ENCODE measurements at places on chromosomes 7 and 10.

- DNase-seq = peak; percentile 61
These were observed 85.3 kb upstream of the CCDC6 start for GRCh38 chr10:59991661-59992060.

GRCh38 chr7:147485660-147486210, 1104.8 kb upstream of the C7orf33 start:
- DNase-seq = peak; percentile 36

GRCh38 chr7:72015136-72015535, 397.0 kb downstream of the CALN1 start:
- no peak for DNase-seq

GRCh38 chr10:12218991-12219390, 23.0 kb downstream of the CDC123 start:
- DNase-seq = no peak

GRCh38 chr10:45227456-45227855, 88.0 kb downstream of the OR13A1 start:
- DNase-seq = no peak

DNA sequence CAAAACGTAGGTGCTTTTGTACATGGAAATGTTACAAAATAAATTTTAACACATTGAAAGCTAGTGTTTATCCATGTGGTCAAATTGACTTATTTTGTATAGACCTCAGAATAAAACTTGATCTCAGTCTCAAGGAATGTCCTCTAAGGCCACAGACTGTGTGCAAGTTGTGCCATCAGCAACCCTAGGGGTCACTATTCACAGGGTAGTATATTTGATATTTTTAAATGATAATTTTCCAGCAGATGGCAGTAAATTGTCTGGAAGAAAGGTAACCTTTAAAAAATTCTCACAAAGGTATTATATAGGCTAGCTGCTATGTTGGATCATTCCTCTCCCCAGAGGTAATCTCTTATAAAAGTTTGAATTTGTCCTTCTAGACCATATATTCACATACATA, 12.9 kb upstream of the SNX10 start:
- DNase-seq = no peak

DNA sequence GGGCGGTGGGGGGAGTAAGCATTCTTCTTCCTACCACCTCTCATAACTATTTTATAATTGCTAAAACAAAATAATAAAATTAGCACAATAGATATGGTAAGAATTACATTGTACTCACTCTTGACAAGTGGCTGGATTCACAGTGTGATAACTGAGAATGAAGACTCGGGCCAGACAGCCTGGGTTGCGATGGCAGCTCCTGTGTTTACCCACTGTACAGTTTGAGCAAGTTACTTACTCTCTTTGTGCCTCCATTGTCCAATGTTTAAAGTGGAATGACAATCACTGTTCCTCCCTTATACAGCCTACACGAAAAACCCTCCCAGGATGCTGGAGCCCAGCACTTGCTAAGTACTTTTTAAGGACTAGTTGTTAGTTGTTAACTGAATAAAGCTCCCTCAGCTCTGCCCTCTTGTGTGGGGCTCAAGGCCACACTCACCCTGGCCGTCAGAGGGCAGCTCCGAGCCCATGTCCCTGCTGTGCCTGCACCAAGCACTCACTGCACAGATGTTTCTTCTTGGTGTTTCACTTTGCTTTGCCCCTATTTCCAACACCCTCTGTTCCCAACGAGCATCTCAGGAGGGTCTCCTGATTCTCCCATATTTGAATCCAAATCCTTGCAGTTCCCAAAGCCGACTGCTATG, 56.4 kb upstream of the NPS start:
- no peak for DNase-seq

- no peak for DNase-seq
These were observed 536.5 kb downstream of the TNS3 start for GRCh38 chr7:47045207-47046051.

DNA sequence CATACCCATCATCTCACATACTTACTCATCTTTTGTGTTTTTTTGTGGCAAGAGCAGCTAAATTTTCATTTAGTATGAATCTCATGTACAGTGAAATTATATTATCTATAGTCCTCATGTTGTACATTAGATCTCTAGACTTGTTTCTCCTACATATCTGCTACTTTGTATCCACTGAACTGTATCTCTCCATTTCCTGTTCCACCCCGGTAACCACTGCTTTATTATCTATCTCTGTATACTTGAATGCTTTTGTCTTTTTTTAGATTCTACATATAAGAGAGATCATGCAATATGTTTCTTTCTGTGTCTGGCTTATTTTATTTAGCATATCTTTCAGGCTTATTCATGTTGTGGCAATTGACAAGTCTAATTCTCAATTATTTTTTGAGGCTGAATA, 125.1 kb downstream of the ANKRD7 start:
- no peak for DNase-seq

GRCh38 chr7:49111706-49112105, 187.4 kb downstream of the CDC14C start:
- no peak for DNase-seq

GRCh38 chr10:100896876-100897461, 15.8 kb upstream of the SLF2 start:
- no peak for DNase-seq

GRCh38 chr7:82049891-82050533, 280.2 kb upstream of the HGF start:
- DNase-seq = no peak

DNA sequence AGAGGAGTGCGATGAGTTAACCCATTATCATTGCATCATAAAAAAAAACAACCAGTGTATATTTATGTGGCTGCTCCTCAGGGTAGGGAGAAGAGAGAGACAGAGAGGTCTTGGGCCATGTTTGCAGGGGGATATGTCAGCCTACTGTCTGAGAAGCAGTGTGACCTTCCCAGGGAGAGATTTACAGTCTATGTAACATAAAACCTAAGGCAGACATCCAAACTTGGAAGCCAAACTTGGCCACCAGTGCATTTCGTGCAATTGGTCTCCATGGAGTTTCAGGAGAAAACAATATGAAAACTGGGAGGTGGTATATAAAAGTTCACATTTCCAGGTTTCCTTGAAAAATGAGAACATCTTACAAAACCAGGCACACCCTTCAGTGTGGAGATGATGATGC, 85.9 kb upstream of the CXCL12 start:
- no peak for DNase-seq

GRCh38 chr7:43124388-43124787, 11.9 kb downstream of the HECW1 start:
- DNase-seq = no peak

GRCh38 chr10:5512881-5513612, 11.7 kb upstream of the CALML3 start:
- DNase-seq = no peak

GRCh38 chr10:77925410-77925794, 1.2 kb downstream of the DLG5 start:
- DNase-seq = no peak

DNA sequence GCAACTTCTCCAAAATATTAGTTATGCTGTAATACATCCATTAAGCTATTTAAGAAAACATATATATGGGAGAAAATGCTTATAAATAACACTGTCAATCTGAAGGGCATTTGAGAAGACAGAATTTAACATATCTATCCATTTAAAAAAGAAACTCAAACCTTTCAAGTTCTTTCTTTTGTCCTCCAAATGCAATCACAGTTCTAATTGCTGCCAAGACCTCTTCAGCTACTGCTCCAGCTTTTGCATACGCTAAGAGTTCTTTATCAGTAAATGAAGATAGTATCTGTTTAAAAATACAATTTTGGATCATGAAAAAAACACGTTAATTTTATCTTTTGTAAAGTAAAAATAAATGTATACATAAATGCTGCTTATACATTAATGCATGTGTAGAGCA, 39.6 kb downstream of the ABCB1 start:
- DNase-seq = no peak

DNA sequence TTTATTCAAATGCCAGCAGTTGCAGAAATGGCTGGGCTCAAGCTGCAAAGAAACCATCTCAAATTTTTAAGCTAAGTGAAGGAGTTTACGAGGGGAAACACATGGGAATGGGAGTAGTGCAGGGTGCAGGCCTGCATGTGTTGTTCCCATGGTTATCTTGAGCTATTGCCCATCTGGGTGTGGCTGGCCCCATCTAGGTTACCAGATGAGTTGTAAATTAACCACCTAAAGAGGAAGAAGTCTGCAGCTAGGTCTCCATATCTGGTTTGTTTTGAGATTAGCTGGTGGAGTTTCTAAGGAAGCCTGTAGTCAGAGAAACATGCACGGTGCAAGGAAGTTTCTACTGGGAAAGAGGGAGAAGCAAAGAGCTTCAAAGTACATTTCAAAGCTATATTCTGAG, 23.3 kb upstream of the STEAP2 start:
- DNase-seq = no peak

- no peak for DNase-seq
These were observed 457 bp downstream of the ACADSB start for GRCh38 chr10:123009105-123009820.

GRCh38 chr10:51879238-51879637, 179.8 kb upstream of the CSTF2T start:
- DNase-seq = no peak

DNA sequence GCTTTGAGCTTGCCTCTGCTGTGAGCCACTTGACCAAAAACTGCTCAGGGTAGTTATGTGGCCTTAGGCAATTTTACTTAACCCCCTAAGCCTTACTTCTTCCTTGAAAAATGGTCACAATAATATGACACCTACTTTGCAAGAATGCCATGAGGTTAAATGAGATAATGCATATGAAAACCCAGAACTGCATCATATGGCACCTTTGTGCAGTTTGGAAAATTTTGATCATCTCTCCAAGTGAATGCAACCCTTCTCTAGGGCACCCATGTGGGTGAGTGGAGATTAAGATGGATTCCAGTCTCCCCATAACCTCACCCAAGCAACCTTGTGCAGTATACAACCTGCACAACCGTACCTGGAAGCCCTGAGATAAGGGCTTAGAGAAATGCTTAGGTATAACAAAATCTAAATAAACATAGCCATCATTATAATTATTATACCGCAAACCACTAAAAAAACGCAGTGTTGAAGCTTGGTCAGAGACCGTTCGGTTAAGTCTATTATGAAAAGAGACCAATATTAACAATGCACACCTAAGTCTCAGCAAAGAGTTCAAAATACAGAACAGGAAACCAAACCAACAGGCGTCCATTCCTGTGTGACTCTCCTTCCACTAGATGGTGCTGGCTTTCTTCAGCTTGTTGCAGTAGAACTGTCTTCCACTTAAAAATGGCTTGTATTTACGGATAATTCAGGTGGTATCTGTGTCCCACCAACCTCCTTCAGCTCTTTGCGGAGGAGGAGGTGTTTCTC, 21.0 kb upstream of the ASB15 start:
- DNase-seq = peak; percentile 73

- no peak for DNase-seq
These were observed 58.8 kb downstream of the TCERG1L start for GRCh38 chr10:131252567-131253276.

DNA sequence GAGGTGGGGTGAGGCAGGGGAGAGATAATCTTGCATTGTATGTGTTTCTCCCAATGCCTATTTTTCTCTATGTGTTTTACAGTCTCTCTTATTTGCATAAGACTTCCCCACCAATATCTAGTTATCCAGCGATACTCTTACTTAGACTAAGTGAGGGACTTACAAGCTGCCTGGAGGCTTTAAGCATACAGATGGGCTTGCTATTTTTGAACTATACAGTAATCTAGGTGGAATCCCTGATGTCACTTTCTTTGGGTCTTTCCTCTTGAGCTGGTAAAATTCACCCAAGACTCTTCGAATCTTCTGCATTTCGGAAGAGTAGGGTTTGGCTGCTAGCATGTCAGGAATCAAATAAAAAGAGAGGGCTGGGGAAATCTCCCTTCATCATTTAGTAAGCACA, 76.6 kb downstream of the NDUFB2 start:
- no peak for DNase-seq

DNA sequence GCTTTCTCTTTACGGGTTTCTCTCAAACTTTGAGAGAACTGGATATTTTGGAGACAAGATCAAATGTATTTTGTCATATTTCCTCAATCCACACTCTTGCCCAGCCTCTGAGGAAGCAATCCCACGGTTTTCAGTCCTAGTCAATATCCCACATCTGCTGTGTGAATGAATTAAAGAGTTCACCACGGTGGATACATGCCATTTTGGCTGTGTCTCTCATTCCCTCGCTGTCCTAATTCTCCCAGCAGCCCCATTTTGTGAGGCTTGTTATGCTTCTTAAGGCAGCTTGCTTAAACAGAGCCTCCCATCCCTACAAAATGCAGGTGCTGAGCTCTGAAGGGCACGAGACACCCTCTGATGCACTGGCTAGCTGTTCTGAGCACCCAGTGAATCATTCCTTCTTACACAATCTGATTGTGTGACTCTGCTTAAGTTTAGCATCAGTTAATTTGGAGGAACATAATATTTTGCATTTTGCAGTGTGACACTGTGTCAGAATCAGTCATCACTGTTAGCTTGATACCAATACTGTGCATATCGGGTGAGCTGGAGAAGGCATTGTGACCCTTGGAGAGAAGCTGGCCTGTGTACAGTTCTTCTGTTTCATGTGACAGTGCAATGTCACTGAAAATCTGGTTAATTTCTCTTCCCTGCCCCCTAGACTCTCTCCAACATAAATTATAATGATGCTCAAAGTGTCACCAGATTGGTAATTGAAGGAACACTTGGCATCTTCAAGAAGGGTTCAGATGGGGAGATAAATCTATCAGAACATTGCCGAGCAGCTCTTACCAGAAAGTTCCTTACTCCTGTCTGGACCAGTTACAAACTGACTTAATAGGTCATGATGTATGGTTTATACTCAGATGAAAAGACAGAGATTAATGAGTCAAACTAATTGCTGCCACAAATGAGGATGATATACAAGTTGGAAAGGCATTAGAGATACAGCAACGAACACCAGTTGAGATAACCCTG, 103.7 kb upstream of the AOAH start:
- no peak for DNase-seq

GRCh38 chr10:127257395-127257794, 61.0 kb upstream of the INSYN2A start:
- no peak for DNase-seq

DNA sequence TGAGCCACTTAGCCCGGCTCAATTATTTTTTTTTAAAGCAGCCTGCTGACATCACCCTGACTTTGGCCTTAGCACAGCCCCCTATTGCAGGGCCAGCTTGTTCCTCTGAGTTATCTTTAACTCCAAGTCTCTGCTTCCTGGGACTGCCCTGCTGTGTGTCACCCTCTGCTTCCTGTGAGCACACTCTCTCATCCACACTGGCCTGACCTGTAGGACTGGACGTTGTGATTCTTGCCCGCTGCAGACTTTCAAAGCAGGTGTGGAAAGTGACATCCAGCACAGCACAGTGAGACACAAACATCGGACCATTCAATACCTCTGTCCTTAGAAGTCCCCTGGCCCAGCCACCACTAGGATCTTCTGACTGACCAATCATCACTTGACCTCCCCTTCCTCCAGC, 26.4 kb upstream of the HSPA12A start:
- DNase-seq = no peak

DNA sequence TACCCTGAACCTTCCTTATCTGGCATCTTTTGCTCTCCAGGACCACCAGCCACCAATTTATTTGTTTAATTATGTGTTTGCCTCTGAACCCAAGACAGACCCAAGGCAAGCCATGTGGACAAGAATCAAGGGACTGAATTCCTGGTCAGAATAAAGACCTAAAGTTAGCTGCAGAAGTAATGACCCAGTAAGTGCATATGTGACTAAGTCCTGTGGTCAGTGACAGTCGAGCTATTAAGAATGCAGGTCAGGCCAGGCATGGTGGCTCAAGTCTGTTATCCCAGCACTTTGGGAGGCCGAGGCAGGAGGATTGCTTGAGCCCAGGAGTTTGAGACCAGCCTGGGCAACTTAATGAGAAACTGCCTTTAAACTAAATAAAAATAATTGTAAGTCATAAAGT, 139.4 kb downstream of the CCDC71L start:
- no peak for DNase-seq

GRCh38 chr10:71241830-71242621, 29.7 kb downstream of the UNC5B start:
- no peak for DNase-seq

Measured in NCI-H2029 treated with DMSO at 0.1 percent for 48 hours (cell line).